ENCODE measurements at places on chromosomes 2 and 18.

- no peak for DNase-seq
Observed at GRCh38 chr2:216643986-216644659, 10.9 kb downstream of the IGFBP2 start.

- no peak for DNase-seq
Observed at GRCh38 chr18:35322486-35323458, 21.4 kb downstream of the ZNF24 start.

GRCh38 chr2:68700560-68700959 is 34.1 kb upstream of the ARHGAP25 start:
- DNase-seq = no peak

GRCh38 chr2:156306821-156307220 is 25.7 kb downstream of the NR4A2 start:
- no peak for DNase-seq

- DNase-seq = no peak
Observed at GRCh38 chr2:127143841-127144782, 37.2 kb upstream of the BIN1 start.

GRCh38 chr2:180075870-180076269 is 68.8 kb upstream of the CWC22 start:
- DNase-seq = no peak

DNA sequence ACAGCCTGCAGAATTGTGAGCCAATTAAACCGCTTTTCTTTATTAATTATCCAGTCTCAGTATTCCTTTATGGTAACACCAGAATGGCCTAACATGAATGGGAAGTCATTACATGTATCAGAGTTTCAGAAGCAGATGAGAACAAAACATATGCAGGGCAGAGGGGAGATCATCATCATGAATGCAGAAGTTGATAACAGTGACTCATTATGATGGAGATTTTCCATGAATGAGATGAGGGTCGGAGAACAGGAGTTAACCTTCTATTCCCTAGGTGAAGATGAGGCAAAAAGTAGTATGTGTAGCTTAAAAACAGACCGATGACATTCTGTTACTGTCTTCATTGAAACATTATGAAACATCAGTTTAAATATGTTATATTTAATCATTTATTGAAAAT is 59.5 kb upstream of the PPM1B start:
- DNase-seq = no peak

DNA sequence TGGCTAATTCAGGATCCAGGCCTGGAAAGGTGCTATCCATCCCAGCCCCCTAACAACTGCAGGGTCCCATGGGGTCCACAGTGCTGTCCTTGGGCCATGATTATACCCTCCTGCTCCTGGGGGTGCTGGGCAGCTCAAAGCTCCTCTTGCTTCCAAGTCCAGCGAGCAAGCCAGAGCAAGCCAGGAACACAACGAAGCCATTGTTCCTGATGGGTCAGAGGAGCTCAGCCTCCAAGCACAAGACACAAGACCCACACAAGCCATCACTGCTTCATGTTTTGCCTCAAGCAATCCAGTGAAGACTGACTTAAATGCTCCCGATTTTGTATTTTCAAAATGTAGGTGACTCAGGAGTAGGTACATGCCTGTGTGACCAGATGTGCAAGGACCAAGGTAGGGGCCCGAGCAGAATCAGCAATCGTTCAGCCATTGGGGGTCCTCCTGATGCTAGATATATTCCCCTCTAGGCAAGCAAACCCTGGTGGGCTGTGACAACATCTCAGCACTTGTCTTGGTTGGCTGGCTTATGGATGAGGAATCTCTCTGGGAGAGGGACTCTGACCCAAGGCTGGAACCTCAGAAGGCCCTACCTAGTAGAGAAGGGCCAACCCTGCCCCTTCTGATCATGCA is 90.8 kb downstream of the EPAS1 start:
- no peak for DNase-seq

GRCh38 chr2:149806651-149807050 is 219.1 kb upstream of the MMADHC start:
- DNase-seq = no peak

GRCh38 chr2:164084066-164084465 is 348.3 kb upstream of the FIGN start:
- no peak for DNase-seq

DNA sequence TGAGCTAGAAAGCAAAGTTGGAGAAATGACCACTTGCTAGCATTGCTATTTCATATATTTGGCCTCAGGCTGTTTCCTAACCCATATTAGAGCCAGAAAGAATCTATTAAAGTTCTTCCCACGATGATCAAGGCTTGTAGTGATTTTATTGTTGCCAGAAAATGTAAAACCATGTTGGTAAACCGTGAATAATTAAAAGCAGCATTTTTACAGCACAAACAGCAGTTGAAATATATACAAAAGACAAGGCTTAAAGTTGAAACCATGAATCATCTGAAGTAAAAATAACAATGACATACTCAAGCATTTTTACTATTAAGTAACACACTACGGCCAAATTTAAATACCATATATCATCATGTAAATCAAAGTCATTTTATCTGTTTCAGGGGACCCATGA is 27.7 kb upstream of the DSC3 start:
- DNase-seq = no peak

DNA sequence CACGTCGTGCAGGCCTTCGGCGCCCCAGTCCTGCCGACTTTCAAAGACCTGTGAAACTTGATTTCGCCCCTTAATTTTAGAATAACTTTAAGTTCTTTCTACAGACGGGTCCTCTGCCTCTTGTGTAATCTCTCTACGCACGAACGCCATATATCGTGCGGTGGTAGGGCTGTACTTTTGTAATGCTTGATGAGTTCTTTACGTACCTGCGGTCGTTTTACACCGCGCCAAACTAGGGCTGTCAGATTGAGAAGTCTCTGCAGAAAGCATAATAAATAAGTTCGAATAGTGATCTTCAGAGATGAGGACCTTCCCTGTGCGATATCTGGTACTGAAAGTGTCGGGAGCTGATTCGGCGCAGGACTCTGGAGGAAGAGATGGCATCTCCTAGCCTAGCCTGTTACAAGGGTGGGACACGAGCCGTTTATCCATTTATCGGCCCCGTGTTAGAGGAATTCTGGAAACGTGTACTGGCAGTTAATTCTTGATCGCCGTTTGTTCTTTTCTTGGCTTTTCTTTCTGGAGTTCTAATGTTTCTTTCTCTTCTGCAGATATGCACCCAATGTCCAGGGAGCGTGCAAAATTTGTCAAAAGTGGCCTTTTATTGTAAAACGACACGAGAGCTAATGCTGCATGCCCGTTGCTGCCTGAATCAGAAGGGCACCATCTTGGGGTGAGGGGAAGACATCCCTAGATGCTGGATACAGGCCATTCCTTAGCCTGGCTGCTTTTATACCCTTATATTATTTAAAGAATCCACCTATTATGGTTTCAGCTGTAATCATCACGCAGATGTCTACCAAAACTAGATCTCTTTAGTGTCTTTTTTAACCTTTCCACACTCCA is 781 bp upstream of the SLC5A6 start:
- no peak for DNase-seq

GRCh38 chr18:61256291-61256690 is 76.9 kb upstream of the CDH20 start:
- DNase-seq = no peak

DNA sequence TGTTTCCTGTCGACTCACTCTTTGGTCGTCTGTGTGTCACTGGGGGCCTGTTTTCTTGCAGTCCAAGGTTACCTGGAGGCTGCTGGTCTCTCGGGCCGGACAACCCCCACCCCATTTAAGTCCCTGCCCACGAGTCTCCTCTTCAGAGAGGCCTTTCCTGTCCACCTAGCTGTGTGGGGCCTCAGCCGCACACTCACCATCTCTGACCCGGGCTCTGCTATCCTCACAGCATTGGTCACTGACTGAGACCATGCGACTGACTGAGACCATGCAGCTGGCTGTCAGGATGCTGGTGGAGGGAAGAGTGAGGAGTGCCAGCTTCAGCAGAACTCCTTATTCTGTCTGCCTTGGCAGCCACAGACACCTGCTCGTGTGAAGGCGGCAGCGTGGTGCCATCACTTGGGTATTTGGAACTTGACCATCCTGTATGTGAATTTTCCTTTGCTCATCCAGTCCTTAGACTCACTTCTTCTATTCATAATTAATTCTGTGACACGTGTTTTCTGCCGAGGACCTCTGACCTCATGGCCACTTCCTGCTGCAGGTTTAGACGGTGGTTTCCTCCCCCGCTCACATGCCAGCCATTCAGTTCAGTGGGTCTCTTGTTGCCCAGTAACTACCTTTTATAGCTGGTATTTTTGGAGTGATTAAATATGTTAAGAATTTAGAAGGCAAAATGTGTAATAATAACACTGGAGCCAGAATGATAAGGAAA is 47.5 kb upstream of the ASB1 start:
- DNase-seq = no peak

DNA sequence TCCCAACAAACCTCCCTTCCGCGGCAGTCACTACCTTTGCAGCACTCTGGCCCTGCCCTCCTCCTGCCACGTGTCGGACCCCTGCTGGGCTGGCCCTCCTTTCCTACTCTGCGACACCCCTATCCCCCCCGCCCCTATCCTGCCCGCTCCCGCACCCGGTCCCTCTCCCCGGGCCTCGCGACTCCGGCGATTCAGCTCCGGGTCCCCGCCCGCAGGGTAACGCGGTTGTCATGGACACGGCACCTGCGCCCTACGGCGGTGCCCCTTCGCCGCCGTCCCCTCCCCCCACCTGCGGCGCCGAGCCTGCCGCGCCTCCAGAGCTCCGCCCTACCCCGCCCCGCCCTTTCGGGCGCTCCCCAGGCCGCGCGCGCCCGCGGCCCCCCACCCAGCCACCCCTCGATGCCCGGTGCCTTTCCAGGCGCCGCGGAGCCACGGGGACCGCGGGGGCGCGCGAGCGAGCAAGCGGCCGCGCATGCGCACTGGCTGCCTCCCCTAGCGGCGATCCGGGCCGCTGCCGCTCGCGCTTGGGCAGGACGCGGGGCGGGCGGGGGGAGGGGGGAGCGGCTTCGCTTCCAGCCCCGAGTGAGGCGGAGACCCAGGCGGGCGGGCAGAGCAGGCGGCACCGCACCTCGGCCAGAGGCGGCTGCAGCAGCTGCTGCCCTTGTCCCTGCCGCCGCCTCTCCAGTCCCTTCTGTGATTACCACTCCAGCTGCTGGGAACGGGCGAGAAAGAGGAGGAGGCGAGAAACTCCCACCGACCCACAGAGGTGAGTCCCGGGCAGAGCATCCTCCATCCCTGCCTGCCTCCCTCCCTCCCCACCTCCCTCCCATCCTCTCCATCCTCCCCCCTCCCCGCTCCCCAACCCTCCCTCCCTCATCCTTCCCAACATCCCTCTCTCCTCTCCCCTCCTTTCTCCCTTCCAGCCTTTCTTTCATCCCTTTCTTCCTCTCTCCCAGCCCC is at the start of gene CTNNA2:
Gene CTNNA2, plus strand, starts transcription at position 610 of the 960 bp plus-strand sequence.
- DNase-seq = no peak

DNA sequence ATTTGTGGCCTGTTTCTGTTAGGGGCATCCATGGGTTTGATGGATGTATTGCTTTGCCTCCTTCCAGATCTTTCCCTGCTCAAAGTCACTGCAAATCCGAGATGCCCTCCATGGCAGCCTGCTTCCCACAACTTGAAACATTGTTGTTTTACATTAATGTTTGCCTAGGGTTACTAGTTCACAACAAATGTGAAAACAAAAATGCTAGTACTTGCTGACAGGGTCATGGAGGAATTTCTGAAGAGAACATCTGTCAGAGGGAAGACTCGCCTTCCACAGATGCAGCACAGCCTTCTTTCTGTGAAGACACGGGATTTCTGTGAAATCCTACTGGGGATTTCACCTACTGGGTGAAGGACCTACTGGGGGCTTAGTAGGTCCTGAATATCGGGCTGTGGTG is 260.0 kb upstream of the FN1 start:
- no peak for DNase-seq

- DNase-seq = no peak
Observed at GRCh38 chr2:176161825-176162626, 4.9 kb downstream of the HOXD3 start.

GRCh38 chr2:10570076-10570475 is 119.7 kb downstream of the NOL10 start:
- no peak for DNase-seq

- no peak for DNase-seq
Observed at GRCh38 chr2:8454797-8455196, 227.1 kb upstream of the ID2 start.

All from stimulated activated CD4-positive, alpha-beta T cell treated with anti-CD3 and anti-CD28 coated beads, Interleukin-1b, Interleukin-23, amount 100 ng/mL, for 1 hour (primary cell).